Stimulated activated CD4-positive, alpha-beta T cell treated with anti-CD3 and anti-CD28 coated beads, Interleukin-1b, Interleukin-23, amount 100 ng/mL, for 4 hours (primary cell): ENCODE measurements at places on chromosomes 6 and 20.

- no peak for DNase-seq
These were observed 124.2 kb downstream of the GRM4 start for GRCh38 chr6:34021554-34022190.

- DNase-seq, result no peak
These were observed 50.0 kb upstream of the FOXO3 start for GRCh38 chr6:108510461-108511319.

DNA sequence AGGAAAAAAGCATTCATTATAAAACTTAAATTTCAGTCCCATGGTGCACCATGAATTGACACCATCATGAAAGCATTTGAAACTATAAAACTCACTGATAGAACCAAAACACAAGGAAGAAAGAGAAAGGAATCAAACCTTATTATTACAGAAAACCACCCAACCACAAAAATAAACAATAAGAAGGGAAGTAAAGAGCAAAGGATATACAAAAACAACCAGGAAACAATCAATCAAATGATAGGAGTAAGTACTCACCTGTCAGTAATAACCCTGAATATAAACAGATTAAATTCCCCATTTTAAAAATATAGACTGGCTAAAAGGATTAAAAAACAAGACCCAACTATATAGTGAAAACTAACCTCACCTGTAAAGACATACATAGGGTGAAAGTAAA lies 5.8 kb downstream of the SLPI start:
- DNase-seq, result no peak

DNA sequence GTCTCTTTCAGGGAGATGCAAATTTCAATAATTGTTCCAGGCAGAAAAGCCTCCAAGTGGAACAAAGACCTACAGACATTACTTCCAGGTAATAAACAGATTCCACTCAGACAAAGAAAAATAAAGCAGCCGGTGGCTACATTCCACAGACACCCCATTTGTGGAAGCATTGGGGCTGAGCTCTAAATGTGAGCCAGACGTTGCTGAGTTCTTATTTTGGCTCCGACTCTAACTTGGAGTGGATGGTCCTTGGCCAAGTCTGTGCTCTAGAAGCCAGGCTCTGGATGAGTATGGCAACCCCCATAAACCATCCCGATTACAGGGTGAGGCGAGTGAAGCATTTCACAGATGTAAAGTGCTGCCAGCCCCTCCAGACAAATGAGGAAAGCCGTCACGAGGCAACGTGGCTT lies 6.6 kb downstream of the TRAM2 start:
- DNase-seq, result no peak

DNA sequence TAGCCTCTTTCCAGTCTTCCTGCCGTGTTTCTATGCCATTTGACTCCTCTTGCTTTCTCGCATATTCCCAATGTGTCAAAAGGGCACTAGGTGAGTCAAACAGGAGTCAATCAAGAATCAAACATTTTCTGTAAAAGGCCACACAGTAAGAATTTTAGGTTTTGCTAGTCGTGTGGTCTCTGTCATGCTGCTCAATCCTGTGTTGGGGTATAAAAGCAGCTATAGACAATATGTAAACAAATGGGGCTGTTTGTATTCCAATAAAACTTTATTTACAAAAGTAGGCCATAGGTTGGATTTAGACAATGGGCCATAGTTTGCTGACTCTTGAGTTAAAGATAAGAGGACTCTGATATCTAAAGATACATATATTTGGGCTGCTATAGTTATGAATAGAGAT lies 235.4 kb upstream of the BTBD3 start:
- DNase-seq, result no peak

DNA sequence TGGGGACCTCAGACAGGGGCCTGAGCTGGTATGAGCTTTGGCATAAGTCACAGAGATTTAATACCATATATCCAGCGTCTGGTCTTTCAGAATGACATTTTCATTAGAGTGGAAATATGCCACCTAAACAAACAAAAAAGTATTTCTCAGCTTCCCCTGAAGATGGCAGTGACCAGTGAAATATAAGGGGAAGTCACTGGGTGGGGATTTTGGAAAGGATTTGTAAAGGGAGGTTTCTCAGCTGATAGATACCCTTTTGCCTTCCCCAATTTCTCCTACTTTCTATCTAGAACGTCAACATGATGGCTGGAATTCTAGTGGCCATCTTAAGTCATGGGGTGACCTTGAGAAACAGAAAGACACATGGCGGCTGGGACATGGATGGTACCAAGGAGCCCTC lies 137.7 kb upstream of the LRFN2 start:
- no peak for DNase-seq

DNA sequence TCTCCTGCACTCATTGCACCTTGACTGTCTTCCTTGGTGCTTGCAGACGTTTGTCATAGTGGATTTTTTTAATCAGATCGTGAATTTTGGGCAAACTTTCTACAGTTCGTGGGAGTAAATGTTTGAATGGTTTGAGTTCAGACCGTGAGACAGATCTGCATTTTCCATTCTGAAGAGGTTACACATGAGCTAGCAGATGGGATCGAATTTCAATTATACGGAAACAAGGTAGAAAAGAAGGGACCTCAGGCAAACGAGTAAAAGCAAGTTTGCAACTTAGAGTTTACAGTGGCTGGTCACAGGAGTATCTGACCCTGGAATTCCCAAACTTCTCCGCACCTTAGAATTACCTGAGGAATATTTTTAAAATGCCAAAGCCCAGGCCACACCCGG lies 17.2 kb upstream of the NCR2 start:
- DNase-seq, result no peak

- no peak for DNase-seq
These were observed 2.3 kb downstream of the CCND3 start for GRCh38 chr6:41939176-41939847.

GRCh38 chr20:47857569-47858464 lies 72.5 kb upstream of the SULF2 start:
- no peak for DNase-seq

DNA sequence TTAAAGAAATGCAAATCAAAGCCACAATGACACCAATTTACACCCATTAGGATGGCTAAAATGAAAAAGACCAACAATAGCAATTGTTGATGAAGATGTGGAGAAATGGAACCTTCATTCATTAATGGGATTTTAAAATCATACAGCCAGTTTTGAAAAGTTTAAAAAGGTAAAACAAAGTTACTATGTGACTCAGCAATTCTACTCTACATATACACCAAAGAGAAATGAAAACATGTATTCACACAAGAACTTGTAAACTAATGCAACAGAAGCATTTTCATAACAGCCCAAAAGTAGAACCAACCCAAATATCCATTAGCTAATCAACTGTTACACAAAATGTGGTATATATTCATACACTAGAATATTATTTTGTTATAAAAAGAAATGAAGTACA lies 75.7 kb downstream of the PDSS2 start:
- no peak for DNase-seq

- no peak for DNase-seq
These were observed 553.8 kb upstream of the JAG1 start for GRCh38 chr20:11227602-11228001.

- DNase-seq, result no peak
These were observed 13.6 kb downstream of the STMND1 start for GRCh38 chr6:17115251-17116116.

GRCh38 chr20:13331536-13331935 lies 110.5 kb downstream of the ISM1 start:
- DNase-seq, result no peak

- DNase-seq, result no peak
These were observed 16.6 kb downstream of the ZC3H12D start for GRCh38 chr6:149468179-149468578.

DNA sequence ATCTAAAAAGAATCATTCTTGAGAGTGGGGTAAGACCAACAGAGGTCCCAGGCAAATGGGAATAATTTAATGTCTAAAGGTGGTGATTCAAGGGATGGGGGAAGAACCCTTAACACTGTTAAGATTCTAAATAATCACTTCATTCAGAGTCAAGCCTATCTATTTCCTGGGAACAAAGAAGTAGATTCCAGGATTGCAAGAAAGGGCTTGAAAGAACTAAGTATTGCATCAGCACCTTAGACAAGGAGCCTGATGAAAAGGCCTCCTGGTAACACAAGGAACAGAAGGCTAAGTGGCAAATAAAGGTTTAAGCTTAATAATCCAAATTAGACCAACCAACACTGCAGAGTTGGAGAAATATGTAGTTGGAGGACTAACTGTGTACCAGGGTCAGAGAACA lies 620.7 kb upstream of the BTBD3 start:
- DNase-seq, result no peak

DNA sequence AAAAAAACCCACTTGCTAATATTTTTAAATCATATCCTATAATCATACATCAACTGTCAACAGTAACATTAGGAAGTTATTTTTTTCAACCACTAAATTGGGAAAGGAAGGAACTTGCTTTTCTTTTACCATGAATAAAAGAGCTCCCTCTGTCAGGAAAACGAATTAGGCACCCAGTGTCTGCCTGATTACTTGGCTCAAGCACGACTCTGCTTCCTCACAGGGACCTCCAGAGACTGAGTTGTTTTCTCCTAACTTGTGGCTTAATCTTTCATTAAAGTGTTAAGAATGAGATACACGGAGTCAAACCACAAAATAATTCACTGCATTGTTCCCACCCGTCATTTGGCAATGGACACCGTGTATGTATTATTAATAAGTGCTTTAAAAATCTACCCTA lies 1405.1 kb upstream of the EYS start:
- no peak for DNase-seq

- DNase-seq, result no peak
These were observed 97.9 kb upstream of the PTPRT start for GRCh38 chr20:43287637-43288036.

GRCh38 chr6:40505191-40505810 lies 81.9 kb downstream of the LRFN2 start:
- DNase-seq, result no peak

- DNase-seq, result no peak
These were observed 201.0 kb upstream of the FOXQ1 start for GRCh38 chr6:1110941-1111349.

- DNase-seq, result no peak
These were observed 1830.0 kb upstream of the DEFB115 start for GRCh38 chr20:29427201-29428060.

GRCh38 chr6:165266621-165267020 lies 42.8 kb downstream of the C6orf118 start:
- no peak for DNase-seq

DNA sequence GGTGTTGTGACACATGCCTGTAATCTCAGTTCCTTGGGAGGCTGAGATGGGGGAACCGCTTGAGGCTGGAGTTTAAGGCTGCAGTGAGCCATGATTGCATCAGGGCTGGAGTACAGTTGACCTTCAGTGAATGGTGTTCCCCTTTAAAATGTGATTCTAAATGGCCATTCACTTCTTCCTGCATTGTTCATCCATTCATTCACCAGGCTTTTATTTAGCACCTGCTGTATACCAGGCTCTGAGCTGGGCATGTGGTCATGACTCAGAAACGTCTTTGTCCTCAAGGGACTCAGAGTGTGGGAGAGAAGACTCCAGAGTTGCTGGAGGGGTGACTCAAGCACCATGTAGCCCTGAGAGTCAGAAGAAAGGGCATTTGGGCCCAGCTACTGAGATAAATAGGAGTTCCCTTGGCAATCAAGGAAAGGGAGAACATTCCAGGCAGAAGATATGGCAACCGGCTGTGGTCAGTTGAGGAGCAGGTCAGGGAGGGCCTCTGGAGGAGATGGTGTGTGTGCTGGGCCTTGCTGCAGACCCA lies 101.1 kb downstream of the DLGAP4 start:
- DNase-seq, result no peak

DNA sequence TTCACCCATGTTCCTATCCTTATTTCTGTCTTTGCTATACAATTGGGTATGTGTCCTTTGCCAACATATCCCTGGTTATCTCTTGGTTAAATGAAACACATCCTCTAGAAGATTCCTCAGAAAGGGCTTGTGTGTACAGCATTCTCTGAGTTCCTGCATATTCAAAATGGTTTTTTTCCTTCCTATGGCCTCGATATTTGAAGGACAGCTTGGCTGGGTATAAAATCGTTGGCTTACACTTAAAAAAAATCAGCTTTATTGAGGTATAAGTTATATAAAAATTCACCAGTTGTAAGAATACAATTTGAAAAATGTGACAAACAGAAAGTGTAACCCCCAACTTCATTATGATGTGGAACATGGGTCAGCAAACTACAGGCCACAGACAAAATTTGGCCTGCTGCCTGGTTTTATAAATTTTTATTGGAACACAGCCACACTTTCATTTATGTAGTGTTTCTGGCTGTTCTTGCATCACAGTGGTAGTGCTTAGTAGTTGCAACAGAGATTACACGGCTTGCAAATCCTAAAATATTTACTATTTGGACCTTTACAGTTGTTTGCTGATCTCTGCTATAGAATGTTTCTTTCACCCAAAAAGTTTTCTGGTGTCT lies 16.7 kb downstream of the PCMT1 start:
- no peak for DNase-seq
